ENCODE measurements at places on chromosomes 6 and 20.

GRCh38 chr6:134063966-134064445 lies 11.6 kb upstream of the SLC2A12 start:
- peak; percentile 66 for DNase-seq

- DNase-seq = no peak
These were observed 145.1 kb upstream of the FKBP1C start for GRCh38 chr6:63066055-63066704.

- no peak for DNase-seq
These were observed 16.7 kb upstream of the PI3 start for GRCh38 chr20:45157962-45158361.

DNA sequence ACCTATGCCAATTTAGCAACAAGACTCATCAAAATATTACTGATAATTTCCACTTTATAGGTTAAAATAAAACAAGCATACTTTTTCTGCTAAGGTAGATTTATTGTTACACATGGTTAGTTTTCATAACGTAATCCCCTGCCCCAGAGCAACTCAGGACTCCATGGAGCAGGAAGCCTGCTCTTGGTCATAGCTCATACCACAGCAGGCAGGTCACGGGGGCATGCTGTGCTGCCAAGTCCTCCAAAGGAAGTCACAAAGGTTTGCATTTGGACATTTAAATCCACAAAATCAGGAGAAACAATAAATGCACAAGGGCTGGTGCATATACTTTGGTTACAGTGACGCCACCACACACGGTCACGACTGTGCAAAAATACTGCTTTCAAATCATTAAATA lies 12.5 kb downstream of the GZF1 start:
- DNase-seq = no peak

DNA sequence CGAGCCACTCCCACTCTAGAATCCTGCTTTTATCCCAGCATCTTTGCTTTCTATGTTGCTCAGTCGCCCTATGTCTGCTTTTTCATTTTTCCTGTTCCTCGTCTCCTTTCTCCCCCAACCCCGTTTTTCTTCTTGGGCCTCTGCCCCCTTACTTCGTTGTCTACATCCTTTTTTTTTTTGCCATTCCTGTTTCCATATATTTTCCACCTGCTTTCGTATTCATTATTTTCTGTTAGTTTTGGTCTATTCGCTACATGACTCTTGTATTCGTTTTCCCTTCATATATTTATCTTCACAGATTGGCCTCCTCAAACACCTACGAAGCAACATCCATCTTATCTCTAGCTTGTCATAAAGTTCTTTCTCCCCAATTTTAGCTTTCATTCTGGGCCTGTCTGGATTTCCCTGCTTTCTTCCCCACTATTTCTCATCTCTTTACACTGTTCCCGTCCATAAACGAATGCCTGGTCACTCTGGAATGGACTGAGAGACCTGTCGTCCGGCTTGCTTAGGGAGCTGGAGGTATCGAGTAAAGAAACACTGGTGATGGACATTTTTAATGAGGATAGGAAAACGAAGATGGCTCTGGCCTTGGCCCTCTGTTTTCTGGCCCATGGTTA lies 915 bp downstream of the PRRC2A start:
- DNase-seq = no peak

DNA sequence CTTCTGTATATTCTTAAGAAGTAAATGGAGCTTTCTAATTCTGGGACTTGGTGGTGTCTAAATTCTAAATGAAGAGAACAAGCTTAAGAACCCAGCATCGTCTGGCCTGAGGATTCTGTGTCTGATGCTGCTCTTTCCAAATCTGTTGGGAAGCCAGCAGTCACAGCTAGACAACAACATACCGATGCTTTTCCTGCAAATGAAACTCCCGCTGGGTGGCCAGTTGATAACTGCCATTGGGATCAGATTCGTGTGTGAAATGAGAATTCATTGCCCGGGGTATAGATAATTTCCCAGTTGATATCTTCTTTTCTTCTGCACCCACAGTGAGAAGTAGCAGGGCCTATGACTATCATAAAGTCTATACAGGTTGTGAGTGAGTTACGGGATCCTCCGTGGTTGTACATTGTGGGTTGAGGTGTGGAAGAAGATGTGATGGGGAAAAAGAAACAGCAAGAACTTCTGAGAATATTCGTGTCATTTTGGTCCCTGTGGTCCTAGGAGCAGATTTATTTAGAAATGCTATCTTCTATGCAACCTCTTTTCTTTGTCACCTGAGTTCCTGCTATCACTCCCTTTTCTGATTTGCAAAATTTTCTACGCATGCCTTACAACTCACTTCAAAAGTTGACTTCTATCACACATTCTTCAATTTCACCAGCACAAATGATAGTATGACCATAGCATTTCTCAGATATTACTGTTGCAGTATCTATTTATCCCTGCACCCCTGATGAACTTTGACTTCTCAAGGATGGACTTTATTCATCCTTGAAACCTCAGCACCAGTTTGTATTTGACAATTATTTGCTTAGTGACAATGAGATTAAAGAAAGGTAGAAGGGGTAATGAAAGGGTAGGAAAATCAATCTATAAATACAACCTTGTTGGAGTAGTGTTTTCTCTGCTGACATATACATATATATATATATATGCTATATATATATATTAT lies 10.4 kb downstream of the NOX3 start:
- DNase-seq = no peak

GRCh38 chr6:152309006-152309405 lies 328.2 kb downstream of the SYNE1 start:
- DNase-seq = no peak

- DNase-seq = no peak
These were observed 195.0 kb upstream of the HEY2 start for GRCh38 chr6:125554456-125554855.

- no peak for DNase-seq
These were observed 91.7 kb upstream of the SLC22A16 start for GRCh38 chr6:110567957-110568696.

DNA sequence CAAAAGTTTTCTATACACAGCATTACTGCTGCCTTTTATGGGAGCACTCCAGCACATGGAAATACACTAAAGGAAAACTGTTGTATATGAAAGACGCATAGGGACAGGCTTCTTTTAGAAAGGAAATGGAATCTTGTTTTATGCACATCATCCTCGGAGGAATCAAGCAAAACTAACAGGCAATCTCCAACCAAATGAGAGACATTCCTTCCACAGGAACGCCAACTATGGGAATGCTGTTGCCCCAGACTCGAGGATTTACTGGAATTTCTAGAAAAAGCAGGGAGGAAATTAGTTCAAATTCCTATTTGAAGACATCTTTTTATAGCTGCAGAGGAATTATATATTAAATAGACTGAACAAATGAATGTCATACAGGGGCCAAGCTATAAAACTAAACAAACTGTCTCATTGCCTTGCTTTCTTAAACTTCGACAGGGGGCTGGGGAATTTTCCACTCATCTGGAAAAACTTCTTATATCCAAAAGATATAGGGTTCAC lies 52.2 kb downstream of the LYRM4 start:
- DNase-seq = no peak

DNA sequence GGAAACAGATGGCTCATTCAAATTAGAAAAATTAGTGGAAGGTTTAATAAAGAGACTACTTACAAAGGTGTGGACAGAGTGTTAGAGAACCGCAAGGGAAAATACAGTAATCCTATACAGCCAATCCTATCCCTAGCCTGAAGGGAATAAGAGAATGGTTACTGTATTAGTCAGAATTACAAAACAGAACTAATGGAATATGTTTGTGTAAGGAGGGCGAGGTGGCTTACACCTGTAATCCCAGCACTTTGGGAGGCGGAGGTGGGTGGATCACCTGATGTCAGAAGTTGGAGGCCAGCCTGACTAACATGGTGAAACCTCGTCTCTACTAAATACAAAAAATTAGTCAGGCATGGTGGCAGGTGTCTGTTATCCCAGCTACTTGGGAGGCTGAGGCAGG lies 16.3 kb upstream of the TRPC4AP start:
- no peak for DNase-seq

DNA sequence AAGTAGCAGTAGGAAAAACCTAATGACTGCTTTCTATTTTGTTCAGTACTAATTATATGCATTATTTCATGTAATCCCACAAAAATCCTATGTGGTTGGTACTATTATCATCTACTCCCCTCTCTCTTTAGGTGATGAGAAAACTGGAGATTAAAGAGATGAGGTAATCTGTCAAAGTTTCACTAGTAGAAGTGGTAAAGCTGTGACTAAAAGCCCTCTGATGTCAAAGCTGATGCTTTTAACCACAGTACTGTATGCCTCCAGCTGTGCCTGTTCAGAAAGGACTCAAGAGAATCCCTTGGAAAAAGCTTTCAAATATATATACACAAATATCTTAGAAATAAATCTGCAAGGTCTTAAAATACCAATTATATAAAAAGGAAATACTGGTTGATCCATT lies 38.0 kb downstream of the PHIP start:
- no peak for DNase-seq

- no peak for DNase-seq
These were observed 479.5 kb downstream of the CD83 start for GRCh38 chr6:14597090-14597489.

GRCh38 chr20:23669866-23670265 lies 19.0 kb downstream of the CST4 start:
- no peak for DNase-seq

DNA sequence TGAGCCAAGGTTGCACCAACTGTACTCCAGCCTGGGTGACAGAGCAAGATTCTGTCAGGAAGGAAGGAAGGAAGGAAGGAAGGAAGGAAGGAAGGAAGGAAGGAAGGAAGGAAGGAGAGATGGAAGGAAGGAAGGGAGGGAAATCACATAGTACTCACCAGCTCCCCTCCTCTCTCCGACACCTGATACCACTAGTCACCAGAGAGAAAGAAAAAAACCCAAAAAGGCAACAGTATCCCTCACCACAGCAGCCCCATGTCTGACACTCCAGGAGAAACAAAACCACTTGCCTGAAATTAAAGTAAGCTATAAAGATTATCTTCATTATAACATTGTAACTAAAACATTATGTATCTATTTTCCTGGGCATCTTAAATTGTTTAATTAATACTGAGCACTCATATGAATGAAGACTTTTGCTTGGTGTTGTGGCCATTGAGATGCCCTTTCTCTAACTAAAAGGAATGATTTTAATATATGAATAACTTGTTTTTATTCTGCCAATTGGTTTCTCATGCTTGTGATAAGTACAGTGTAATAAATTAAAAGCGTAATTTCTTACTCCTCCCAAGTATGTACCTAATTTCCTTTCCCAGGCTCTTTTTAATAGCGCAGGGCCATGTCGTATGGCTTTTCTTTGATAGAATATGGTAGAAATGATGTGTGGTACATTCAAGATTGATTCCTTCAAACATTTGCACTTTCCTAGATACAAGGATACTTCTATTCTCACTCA lies 390.0 kb downstream of the MMUT start:
- DNase-seq = no peak

DNA sequence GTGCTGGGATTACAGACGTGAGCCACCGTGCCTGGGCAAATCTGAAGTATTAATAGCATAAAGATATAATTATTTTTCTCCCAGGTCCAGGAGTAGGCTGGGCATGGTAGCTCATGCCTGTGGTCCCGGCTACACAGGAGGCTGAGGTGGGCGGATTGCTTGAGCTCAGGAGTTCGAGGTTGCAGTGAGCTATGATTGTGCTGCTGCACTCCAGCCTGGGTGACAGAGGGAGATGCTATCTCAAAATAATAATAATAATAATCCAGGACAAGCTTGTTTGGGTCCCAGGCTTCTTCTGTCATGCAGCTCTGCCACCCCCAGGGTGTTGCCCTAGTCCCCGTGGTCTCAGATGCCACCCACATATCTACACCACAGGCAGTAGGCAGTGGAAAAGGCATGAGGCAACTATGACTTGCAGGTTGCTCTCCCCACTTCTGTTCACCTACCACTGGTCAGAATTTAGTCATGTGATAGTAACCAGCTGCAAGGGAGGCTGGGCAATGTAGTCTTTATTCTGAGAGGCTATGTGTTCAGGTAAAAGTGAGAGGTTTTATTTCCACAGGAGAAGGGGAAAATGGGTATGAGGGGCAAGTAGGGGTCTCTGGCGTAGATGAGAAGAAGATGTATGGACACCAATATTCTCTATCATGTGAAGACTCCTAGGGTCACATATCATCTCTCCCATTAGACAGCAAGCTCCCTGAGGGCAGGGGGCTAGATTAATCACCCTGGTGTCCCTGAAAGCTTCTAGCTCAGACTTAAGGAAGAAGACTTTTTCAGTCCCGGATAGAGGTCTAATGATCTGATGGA lies 25.7 kb downstream of the TCF15 start:
- DNase-seq = no peak

GRCh38 chr20:48489046-48489463 lies 338.7 kb downstream of the PREX1 start:
- DNase-seq = no peak

- no peak for DNase-seq
These were observed 776 bp downstream of the PPIL1 start for GRCh38 chr6:36873612-36874442.

- DNase-seq = no peak
These were observed 170.9 kb downstream of the ARHGAP18 start for GRCh38 chr6:129539032-129539431.

DNA sequence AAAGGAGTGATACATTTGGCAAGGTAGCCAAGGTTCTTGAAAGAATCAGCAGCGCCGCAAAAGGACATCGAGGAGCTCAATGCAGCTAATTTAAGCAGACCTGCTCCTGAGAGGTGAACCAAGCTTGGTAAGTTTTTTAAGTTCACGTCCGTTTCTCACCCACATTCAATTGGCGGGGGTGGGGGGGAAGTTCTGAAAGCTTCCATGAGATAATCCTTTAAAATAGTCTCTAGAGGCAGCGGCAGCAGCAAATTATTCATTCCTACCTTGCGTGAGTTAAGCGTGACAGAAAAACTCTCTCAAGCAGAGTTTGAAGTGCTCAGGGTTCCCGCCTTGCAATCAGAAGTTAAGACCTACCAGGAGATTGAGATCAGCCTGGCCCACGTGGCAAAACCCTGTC lies 97.3 kb upstream of the NHSL1 start:
- DNase-seq = no peak

- DNase-seq = no peak
These were observed 11.5 kb upstream of the NOP56 start for GRCh38 chr20:2640899-2641298.

- no peak for DNase-seq
These were observed 240.4 kb downstream of the PHACTR1 start for GRCh38 chr6:12956991-12957320.

DNA sequence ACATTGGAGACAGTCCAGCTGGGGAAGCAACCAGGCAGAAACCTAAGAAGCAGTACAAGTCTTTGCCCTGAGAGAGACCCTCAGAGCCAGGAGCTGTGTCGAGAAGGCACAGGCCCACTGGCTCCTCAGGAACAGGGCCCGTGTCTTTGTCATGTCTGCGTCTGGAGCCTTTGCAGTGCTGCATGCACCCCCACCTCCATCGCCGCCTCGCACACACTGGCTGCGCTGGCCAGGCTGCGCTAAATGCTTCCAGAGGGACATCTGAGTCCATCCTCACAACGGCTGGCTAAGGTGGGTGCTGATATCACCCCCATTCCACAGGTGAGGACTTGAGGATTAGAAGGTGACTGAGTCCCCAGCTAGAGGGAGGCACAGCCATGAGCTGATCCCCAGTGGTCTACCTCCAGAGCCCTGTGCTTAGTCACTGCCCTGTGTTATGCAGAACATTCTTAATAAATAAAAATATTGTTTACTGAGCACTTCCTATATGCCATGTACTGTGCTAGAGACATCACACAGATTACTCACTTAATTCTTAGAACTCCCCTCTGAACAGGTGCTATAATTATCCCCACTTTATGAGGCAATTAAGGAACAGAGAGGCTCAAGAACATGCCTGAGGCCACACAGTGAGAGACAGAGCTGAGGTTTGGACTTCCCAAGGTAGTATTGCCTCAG lies 27.6 kb downstream of the GABRR2 start:
- no peak for DNase-seq

All from AG09319 (cell line).